ENCODE measurements at places on chromosomes 16 and 17. TPM values are rescaled to one million over a fixed set of nuclear protein-coding genes. Genes with fewer than 3 reads are reported as not detected.

- DNase-seq, result no peak
Measured at GRCh38 chr16:6888531-6888930, 444.1 kb upstream of the RBFOX1 start.

- no peak for DNase-seq
Measured at GRCh38 chr16:28621481-28622155, 11.8 kb upstream of the SULT1A1 start.

GRCh38 chr16:27238016-27238587 lies 30.5 kb downstream of the NSMCE1 start:
- peak; percentile 19 for DNase-seq

DNA sequence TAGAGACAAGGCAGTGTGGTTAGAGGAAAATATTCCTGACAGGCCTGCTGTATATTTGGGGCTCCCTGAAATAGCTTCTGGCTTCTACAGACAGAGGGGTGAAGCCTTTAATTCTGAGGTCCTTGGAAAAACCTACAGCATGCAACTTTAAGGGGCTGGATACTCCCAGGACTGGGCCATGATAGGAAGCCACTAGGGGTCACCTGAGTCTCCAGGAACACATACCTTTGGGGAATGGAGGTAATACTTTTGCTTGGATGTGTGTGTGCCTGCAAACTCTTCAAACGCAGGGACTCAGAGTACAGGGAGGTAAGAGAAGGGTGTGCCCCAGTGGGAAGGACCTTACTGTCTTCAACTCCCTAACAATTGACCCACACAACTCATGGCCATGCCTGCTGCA lies 4.1 kb downstream of the ASIC2 start:
- no peak for DNase-seq

DNA sequence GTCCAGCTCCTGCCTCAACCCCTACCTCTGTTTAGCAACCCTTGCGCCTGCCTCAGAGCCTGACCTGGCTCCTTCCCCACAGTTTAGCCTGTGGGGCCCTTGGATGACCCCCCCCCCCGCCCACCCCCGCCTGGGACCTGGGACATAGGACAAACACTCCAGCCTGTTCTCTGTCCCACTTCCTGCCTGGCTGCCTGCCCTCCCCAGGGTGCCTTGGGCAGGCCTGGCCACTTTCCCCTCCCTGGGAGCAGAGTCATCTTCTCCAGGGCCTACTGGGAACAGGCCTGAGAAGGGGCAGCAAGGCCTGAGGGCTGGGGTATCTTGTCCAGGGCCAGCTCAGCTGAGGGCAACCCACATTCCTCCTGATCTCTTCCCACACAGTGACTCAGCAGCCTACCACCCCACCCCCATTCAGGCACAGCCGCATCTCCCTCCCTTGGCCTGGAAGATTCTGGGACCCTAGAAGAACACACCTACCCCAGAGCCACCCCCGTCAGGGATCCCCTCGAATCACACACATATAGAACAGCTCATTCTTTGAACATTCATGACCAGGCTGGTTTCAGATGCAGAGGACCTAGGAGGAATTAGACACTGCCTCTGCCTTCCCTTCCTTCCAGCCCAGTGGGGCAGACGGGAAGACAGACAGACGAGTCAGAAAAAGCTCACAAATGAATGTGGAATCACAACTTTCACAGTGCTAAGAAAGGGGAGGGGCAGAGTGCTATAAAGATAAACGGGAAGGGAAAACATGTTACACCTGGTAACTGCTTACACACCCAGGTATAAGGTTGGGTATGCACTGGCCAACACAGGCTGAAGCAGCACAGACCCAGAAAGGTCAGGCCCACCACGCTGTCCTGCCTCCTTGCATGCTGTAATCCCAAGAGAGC lies 6.0 kb downstream of the FHOD1 start:
- DNase-seq, result no peak

DNA sequence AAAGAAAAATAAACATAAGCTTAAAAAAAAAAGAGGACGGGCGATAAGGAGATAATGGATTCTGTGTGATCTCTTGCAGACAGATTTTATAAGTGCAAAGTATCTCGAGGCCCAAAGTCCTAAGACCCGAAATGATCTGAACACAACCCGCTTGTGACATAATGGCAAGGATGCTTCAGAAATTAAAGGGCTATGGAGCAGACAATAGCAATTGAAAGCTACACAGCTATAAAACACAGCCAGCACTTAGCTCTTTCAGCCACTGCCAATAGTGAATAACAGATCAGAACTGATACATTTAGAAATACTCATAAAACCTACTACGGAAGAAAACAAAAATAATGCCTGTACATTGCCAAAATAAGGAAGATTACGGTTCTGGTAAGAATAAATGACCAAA lies 117.5 kb downstream of the ZFHX3 start:
- no peak for DNase-seq

GRCh38 chr16:31006086-31006385 lies 4.4 kb downstream of the STX1B start:
- no peak for DNase-seq

DNA sequence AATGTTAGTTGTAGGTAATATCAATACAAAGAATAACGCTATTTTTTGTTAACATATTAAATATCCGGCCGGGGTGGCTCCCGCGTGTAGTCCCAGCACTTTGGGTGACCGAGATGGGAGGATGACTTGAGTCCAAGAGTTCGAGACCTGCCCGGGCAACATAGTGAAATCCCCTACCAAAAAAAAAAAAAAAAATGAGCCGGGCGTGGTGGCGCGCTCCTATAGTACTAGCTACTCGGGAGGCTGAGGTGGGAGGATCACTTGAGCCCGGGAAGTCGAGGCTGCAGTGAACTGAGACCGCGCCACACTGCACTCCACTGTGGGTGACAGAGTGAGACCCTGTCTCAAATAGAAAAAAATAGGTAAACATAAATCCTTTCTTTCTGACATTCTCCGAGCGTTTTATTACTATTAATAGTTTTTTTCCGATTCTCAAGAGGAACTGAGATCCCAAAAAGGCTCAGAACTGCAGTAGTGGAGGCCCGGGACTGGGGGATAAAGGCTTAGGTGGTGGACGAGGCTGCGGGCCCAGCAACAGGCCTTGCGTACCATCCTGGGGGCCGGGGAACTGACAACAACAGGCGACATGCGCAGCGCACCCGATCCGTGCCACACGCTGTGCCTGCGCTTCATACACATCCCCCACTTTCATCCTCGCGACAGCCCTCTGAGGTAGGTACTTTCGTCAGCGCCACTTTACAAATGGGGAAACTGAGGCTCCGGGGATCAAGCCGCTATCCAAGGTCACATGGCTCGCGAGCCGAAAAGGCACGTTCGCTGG lies 919 bp downstream of the N4BP1 start:
- DNase-seq, result no peak

DNA sequence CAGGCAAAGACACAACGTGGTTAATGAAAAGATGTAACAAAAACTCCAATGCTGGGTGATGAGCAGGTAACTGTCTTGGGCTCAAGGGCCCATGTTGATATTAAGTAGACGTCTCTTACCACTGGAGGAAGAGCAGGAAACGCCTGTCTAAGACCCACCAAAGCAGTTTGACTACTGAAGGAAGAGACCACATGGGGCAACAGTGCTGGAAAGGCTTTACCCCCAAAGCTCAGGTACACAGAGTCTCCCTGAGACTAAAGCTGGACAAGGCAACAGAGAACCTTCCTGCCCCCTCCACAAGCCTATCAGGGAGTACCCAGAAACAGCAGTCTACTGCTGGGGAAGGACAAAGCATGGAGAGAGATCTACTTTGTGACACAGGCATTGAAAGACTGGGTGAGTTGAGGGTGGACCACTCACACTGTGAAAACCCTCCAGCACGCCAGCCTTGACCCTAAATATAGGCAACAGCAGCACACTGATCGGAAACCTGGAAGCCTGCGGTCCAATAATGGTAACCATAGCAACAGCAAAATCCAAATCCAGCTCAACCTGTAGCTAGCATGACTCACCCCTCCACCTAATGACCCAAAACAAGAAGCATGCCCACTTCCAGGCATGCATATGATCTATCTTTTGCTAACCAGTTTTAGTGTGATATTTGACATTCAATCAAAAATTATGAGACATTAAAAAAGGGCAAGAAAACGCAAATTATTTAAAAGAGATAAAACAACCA lies 270.5 kb upstream of the SDK2 start:
- DNase-seq, result no peak

- DNase-seq, result no peak
Measured at GRCh38 chr16:63745456-63745855, 1376.4 kb downstream of the CDH11 start.

DNA sequence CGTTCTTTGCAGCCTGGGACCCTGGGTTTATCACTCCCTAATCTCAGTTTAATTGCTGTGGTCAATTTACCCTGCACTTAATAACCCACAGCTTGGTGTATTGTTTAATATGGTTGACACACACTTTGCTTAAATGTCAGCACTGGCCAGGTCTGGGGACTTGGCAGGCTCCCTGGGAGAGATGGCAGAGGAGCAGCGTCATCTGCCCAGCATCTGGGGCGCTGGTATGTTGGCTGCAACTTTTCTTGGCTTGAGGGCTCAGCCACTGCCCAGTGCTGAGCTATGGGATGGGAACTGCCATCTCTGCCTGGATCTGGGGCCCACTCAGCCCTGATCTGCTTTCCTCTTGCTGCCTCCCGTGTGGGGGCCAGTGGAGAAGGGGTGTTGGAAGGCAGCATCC lies 115.7 kb upstream of the IRX3 start:
- no peak for DNase-seq

DNA sequence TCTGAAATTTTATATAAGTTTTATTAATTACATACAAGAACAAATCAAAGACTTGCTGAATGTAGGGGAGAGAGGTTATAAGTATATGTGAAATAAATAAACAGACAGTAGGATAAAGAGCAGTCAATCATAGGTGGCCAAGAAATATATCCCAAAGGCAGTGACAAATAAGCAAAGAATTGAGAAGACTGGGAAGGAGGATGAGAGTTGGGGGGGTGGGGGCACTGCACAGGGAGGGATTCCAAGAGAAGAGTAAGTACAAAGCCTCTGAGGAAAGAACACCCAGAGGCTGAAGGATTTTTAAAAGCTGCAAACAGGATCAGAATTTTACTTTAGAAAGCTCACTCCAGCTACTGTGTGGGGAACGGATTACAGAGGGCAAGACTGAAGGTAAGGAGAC lies 2.8 kb downstream of the PELP1 start:
- no peak for DNase-seq

DNA sequence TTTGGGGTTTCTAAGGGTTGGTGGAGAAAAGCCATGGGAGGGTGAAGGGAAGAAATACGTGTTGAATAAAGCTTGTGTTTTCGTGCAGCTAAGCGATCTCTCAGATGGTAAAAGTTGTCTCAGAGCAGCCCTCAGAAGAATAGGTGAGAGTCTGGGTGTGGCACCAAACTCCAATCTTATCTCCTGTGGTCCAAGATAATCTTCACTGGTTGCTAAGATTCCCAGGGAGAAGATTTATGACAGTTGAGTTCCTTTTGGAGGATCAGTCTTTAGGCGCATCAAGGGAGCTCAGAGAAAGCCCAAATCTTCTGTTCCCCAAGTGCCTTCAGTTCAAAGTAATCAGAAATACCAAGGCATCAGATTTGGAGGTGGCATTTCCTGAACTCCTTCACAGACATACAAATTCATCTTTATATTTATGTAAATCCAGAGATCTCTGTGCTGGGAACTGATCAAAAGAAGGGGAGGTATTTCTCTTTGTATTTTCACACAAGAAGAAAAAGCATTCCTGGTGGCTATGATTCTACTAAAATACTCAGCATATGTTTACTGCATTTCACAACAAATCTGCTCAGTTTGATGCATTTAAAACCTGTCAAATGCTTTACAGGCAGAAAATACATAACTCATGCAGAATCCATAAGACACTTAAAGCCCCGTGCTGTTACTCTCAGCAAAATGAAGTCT lies 102.9 kb downstream of the ABCC12 start:
- DNase-seq, result no peak

- no peak for DNase-seq
Measured at GRCh38 chr16:31350275-31351005, 4.5 kb upstream of the ITGAX start.

DNA sequence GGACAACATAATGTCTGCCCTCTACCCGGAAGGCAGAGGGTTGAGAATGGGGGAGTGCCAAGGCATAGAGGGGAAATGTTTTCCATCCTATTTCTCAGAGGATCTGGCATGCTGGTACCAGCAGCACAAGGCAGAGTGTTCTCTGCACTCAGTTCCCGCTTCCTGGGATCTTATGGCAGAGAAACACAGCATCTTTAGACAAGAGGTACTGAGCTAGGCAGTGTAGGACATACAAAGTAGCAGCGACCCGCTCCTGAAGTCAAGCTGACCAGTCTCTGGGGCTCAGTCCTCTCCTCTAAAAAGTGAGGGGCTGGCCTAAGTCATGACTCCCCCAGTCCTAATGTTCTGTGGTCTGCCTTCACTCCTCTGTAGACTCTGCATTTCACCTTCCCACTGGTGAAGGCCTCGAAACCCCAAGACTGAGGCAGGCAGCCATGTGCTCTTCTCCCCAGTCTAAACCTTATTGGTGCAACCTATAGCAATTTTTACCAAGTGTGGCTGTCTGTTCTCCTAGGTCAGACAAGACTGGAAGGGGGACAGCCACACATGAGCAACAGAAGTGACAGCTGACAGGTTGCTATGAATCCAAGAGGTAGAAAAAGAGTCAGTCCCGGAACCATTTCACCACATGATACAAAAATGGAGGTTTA lies 11.3 kb upstream of the TSPOAP1 start:
- DNase-seq, result no peak

GRCh38 chr17:58991718-58992331 lies 114.9 kb downstream of the TRIM37 start:
- no peak for DNase-seq

GRCh38 chr17:30858556-30859250 lies 26.9 kb downstream of the ATAD5 start:
- no peak for DNase-seq

GRCh38 chr17:64327201-64327930 lies 63.3 kb downstream of the PECAM1 start:
- no peak for DNase-seq

DNA sequence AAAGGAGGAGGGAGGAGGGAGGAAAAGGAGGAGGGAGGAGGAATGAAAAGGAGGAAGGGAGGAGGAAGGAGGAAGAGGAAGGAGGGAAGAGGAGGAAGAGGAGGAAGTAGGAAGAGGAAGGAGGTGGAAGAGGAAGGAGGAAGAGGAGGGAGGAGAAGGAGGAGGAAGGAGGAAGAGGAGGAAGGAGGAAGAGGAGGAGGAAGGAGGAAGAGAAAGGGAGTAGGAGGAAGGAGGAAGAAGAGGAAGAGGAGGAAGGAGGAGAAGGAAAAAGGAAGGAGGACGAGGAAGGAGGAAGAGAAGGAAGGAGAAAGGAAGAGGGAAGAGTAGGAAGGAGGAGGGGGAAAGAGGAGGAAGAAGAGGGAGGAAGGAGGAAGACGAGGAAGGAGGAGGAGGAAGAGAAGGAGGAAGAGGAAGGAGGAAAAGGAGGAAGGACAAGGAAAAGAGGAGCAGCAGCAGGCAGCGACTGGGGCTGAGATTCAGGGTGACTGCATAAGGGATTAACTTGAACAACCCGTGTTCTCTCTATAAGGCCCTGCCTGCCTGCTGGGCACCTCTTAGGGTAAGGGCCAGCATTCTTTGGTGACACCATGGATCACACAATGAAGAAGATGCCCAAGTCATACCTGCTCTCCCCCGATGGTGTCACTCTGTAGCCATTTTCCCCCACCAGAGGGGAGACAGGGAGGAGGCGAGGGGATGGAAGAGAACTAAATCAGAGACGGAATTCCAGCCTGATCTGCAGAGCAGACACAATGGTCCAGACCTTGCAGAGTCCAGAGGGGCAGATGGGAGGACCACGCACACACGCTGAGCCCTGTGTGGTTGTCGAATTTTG lies 1.4 kb upstream of the IL34 start:
- no peak for DNase-seq

The KRT20 gene
- total RNA-seq, result not detected

The MYH2 gene
- total RNA-seq, result not detected

The CCL8 gene
- total RNA-seq, result not detected

The CMTM4 gene
- 2.3 TPM for total RNA-seq

The ZNF629 gene
- 7.6 TPM for total RNA-seq

The OTOP3 gene
- total RNA-seq, result not detected

The SGCA gene
- not detected for total RNA-seq

The DGKE gene
- total RNA-seq, result 39.2 TPM

All from T-cell (primary cell).